DMS153 (cell line): ENCODE measurements at places on chromosomes 13 and 19.

- DNase-seq: no peak
Measured at GRCh38 chr19:33294058-33294798, 8.1 kb downstream of the CEBPA start.

- DNase-seq: no peak
Measured at GRCh38 chr19:1106841-1107660, 3.3 kb downstream of the GPX4 start.

- DNase-seq: no peak
Measured at GRCh38 chr13:111387026-111387871, 66.8 kb downstream of the TEX29 start.

DNA sequence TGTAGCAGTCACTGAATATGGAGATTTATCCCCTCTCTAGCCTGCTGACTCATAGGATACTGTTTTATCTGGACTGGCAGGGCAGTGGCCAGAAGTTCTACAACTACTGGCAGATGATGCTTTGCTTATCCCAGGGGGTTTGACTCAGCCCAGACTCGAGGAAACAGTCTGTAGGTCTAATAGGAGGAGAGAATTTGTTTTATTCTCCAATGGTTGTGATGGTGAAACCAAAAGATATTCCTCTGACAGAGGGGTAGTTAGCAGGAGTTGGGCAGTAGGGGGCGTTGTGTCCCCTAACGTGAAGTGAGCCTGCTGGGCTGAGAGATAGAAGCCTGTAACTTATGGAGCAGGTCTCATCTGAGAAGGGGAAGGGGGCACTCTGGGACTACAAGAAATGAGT, 74.9 kb downstream of the WTIP start:
- no peak for DNase-seq

DNA sequence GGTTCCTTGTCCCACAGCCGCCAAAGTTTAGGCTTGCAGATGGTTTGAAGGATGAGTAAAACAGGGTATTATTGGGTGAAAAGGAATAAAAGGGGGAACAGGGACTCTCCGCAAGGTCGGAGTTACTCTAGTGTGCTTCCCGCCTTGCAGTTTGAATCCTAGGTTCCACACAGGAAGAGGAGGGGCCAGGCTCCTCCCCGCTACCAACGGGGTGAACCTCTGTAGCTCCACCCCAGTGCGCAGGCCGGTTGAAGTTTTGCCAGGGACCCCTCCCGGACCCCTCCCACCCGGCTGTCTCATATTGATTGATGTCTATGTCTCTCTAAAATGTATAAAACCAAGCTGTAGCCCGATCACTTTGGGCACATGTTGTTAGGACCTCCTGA, 11.6 kb upstream of the GTF2F2 start:
- DNase-seq: no peak

DNA sequence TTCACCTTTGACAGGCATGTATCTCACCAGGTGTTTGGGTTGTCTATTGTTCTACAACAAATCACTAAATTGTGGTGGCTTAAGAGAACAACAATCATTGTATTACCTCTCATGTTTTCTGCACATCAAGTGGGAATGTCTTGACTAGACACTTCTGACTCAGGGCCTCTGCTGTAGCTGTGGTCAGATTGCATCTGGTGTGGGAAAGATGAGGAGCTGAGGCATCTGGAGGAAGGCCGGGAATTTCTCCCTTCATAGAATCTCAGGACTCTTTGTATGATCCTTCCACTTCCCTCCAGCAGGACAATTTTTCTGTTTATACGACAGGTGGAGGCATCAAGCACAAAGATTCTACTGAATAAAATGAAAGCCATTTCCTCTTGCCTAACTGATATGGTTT, 511.8 kb upstream of the NBEA start:
- DNase-seq: no peak

DNA sequence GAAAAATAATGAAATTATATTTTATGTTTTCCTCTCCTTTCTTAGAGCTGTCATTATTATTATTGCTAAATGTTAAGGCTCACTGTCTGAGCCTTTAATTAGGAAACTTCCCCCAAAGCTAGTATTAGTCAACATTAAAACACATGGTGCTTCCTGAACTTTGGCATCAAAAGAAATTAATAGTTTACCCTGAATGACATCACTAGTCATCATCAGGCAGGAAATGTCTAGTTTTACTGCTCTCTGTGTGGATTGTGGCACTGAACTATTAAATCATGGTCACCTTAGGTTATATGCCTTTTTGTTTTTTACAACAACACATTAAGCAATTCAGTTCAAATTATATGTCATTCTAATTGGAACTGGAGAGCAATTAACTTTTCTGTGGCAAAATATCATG, 595.5 kb downstream of the SLITRK1 start:
- no peak for DNase-seq

- no peak for DNase-seq
Measured at GRCh38 chr13:28796938-28797257, 23.2 kb upstream of the MTUS2 start.

GRCh38 chr19:32098968-32099367, 246.4 kb upstream of the ZNF507 start:
- no peak for DNase-seq

DNA sequence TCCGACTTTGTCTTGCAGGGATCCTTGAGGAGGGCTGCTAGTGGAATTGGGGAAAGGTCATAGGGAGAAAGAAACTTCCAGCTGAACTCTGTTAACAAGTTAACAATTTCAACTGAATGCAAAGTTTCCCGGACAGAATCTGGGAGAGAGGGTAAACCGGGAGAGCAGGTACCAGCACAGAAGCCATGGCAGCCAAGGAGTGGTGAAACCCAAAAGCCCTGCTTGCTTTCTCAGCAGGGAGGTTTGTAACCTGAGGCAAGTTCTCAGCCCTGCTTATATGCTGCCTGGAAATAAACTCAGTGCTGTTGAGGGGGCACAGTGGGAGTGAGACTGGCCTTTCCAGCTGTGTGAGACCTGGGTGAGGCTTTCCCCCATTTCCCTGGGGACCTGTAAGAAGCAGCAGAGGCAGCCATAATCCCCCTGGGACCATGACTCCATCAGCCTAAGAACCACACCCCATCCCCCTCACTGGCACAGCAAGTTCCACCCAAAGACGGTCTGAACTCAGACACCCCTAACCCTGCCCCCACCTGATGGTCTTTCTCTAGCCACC, 84.0 kb downstream of the SUCLA2 start:
- no peak for DNase-seq

DNA sequence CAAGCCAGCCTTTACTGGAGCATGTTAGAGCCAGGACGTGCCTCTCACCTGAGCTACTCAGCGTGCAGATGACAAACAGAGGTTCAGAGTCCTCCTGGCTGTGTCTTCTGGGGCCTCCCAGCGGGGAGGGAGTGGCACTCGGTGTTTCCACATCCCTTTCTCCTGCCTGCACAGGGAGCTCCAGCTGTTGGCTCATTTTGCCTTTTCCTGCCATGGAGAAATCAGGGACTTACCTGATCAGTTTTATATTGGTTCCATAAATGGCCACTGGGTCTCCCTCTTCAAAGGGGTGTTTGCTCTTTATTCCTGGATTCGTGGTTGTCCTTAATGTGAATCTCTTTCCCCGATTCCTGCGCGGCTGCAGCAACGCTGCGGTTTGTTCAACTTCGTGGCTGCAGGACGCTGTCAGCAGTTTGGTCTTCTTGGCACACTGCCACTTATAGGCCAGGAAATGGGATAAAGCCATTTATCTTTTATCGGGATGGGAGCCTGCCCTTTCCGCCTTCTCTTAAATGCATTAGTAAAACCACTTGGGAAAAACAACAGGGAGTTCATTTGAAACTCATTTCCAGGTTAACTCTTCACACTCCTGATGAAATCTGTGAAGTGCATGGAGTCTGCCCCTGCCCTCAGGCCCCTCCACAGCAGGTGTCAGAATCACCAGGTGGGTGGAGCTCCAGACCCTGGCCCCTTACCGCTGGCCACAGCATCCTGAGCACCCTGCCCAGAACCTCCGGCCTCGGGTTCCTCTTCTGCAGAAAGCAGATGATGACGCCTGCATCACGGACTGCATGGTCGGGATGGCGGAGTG, 39.8 kb upstream of the MCF2L start:
- DNase-seq: peak; percentile 84

GRCh38 chr19:37218592-37218935, 550 bp downstream of the ZNF383 start:
- no peak for DNase-seq

DNA sequence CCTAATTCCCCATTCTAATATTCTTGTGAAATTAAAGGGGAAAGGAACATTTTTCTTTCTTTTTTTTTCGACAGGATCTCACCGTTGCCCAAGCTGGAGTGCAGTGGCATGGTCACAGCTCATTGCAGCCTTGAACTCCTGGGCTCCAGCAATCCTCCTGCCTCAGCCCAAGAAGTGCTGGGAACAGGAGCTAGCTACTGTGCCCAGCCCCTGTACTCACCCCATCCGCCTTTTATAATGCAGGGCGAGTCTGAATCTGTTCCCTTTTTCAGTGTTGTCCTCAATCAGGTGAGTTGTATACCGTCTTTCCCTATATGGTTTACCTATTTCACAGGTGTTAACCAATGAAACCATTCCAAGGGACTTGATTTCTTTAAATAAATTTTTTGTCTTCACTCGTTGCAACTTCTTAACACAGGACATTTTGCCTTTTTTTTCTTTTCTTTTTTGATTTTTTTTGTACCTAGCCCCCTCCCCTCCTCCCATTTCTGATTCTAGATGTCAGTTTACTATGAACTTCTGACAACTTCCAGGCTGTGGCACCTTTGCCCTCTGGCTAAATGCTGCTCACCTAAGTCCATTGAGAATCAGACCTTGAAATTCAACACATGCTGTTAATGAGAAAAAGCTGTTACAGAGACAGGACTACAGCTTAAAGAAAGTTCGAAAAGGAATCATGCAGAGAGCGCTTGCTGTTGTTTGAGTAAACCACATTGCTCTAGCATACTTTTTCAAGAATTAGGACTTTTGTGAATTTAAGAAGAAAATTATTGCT, 562.1 kb upstream of the KLF12 start:
- DNase-seq: no peak

DNA sequence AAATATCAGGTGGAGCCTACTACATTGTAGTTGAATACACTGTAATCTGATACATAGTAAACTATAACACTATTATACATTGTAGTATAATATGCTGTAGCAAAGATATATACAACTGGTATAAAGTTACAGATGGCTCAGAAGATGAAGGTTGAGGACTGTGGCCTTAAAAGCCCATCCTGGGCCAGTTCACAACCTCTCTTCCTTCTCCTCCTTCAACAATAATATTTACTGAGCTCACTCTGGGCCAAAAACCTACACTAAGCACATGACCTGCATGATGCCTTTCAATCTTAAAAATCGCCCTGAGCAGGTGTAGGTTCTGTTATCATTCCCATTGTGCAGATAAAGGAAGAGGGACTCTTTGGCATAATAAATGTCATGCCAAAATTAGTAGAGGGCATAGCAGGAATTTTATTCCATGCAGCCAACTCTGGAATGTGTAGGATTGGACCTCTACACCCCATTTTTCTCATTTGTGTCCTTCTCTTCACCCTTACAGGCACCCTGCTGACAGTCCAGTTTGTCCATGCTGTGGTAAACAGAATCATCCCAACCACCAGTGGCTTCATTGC, 14.6 kb upstream of the SIN3B start:
- DNase-seq: no peak

- no peak for DNase-seq
Measured at GRCh38 chr13:97904059-97904458, 49.4 kb upstream of the IPO5 start.

DNA sequence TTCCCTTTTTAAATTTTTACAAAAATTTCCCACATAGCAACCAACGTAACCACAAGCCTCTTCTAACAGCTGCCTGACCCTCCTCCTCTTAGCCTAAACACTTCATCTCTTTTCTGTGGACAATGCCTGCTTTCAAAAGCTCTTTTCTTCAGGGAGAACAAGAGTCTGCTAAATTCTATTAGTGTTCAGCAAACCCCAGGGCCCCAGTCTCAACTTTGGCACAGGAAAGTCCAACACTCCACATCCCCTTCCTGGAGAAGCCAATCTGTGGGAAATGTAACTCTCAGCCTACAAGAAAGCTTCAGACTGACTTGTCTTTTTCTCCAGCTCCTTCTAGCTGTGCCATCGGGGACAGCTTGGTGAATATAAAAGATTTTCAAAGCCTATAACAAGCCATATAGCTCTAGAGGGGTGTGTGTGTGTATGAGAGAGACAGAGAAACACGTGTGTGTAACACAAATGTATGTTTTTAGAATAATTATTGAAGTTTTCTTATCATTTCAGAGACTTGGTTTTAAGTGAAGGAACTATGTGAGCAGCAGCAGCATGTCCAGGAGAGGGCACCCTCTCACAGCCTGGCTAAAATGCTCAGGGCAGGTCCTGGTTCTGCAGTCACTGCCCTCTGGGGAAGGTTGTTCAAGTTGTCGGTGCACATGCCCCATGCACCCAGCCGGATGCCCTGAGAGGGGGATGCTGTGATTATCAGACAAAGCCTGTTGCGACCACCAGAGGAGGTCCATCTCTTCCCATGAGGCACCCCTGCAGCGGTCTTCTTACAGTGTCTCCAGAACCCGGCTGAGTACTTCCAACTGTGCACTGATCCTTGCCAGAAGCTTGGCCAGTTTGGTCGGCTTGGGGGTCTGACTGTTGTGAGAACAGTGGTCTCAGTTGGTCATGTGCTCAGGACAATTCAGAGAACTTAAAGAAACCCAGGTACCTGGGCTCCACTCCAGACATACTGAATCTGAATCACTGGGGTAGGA, 34.4 kb downstream of the CCDC70 start:
- peak; percentile 51 for DNase-seq

- DNase-seq: peak; percentile 96
Measured at GRCh38 chr13:73765651-73766384, 368.4 kb downstream of the KLF12 start.

GRCh38 chr13:53010374-53011105, 18.1 kb upstream of the OLFM4 start:
- peak; percentile 95 for DNase-seq

DNA sequence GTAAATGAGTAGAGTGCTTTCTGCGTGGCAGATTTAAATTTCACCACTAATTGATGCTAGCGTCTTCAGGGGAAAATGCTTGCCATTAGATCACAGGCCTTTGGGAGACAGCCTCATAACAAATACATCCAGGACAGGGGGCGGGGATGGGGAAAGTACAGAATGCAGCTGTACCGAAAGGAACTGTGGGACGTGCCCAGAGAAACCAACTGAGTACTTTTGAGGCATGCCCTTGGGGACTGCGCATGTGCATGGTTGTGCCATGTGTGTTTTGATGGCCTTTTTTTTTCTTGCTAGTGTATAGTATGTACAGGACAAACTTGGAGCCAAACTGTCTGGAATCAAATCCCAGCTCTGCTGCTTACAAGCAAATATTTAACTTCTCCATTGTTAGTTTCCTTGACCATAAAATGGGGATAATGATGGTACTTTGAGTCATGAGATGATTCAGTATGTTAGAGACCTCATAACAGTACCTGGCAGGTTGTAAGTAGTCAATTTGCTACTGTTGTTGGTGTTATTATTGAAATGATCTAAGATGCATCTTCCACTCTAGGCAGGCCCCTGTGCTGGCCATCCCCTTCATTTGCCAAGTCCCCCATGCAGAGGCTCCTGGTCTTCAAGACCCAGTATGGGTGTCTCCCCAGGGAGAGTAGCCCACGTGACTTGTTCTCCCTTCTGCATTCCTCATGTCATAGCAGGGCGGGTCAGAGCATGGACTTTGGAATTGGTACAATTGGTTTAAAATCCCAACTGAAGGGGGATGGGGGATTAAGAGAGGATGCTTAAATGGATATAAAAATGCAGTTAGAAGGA, 68.3 kb upstream of the NPAS1 start:
- DNase-seq: no peak
